Natural killer cell treated with Interleukin-12 subunit alpha and Interleukin-12 subunit beta and Interleukin-15 and Interleukin-18, amount 100 ng/mL, for 72 hours (primary cell): ENCODE measurements at places on chromosomes 2 and 18. TPM values are rescaled to one million over a fixed set of nuclear protein-coding genes. Genes with fewer than 3 reads are reported as not detected.

Gene CCDC148
- not detected for total RNA-seq

Gene ZAP70
- 97.4 TPM for total RNA-seq

Gene ARHGAP28
- total RNA-seq: not detected

Gene AMER3
- total RNA-seq: not detected

Gene SCRN3
- total RNA-seq: 26.7 TPM

Gene CHCHD5
- 22.0 TPM for total RNA-seq

Gene RFX8
- total RNA-seq: 2.1 TPM

Gene ST3GAL5
- 31.8 TPM for total RNA-seq

Gene TTN
- total RNA-seq: 2.1 TPM

Gene TRIM43
- total RNA-seq: not detected

Gene ALMS1
- total RNA-seq: 20.4 TPM

Gene SEMA4F
- 5.3 TPM for total RNA-seq

Gene NYAP2
- total RNA-seq: not detected

Gene AGAP1
- total RNA-seq: 7.4 TPM

Gene ABCB11
- not detected for total RNA-seq
